ENCODE measurements at places on chromosomes 2 and 18.

- DNase-seq = peak; percentile 66
Observed at GRCh38 chr2:85418132-85419008, at the start of gene SH2D6. TSS of gene SH2D6 (plus strand) at chr2:85418714. CDS start at chr2:85429466, 10,752 bp downstream.

DNA sequence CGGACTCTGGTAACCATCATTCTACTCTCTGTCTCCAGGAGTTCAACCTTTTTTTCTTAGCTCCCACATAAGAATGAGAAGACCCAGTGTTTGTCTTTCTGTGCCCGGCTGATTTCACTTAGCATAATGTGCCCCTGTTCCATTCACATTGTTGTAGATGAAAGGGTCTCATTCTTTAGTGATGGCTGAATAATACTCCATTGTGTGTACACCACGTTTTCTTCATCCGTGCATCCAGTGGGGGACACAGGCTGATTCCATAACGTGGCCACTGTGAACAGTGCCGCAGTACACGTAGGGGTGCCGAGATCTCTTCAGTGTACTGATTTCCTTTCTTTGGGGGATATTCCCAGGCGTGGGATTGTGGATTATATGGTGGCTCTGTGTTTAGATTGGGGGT lies 72.3 kb upstream of the NFATC1 start:
- no peak for DNase-seq

DNA sequence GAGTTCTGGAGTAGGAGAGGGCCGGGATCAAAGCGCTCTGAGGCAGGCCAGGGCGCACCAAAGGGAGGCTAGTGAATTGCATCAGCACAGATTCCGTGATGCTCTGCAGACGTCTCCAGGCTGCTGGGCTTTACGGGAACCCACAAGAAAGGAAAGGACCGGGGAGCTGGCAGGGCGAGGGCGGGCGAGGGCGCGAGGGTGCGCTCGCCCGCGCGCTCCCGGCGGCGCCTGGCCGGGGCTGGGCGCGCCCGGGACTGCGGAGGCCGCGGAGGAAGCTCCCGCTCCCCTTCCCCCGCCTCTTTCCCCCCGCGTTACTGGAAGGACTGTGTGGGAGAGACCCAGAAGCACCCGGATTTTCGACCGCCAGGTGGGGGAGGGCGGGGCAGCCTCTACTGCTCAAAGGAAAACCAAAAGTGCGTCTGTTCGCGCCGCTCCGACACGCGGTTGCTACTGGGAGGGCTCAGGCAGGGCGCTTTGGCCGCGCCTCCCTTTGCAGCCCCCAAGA lies 2.4 kb upstream of the FOSL2 start:
- DNase-seq = peak; percentile 77

DNA sequence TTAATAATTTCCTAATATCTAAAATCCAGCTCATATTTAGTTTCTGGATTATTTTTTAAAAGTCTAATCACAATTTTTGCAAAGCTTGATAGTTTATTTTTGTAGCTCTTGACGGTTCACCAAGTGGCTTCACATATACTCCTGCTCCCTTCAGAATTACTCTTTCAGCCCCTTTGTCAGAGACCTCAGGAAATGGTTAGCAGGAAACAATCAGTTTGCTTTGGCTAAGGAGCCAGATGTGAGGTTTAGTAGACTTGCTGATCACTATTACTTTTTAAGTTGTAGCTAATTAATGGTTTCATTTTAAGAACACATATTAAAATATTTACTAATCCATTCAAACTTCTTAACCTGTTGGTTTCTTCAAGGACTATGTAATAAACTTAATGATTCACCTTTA lies 2.3 kb downstream of the RBBP8 start:
- no peak for DNase-seq

GRCh38 chr2:871926-872680 lies 78.5 kb upstream of the SNTG2 start:
- no peak for DNase-seq

DNA sequence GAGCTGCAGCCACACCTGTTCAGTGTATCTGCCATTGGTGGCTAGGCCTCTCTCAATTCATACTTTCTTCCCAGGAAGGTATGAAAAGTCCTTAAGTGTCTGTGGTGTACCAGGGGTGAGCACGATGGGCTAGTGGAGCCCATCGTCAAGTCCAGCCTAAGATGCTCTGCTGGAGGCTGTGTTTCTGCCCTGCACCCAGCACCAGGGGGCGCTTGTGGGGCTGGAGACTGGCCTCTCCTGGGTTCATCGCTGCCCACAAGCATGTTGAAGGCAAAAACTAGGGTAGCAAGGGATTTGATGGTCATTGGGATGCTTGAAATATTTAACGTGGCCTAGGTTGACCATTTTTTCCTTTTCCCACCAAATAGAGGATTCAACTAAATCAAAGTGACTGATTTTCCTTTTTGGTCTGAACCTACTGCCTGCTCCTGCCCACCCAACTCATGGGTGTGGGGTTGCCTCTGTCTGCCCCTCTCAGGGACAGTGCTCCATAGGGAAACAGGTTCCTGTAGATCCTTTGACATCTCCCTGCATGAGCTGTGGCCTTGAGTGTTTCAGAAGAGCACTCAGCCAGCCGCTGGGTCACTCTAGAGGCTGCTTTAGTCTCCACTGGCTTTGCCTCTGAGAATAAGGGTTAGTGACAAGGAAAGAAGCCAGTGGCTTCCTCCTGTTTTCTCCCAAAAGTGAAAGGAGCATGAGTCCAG lies 59.0 kb downstream of the TPGS2 start:
- DNase-seq = no peak

DNA sequence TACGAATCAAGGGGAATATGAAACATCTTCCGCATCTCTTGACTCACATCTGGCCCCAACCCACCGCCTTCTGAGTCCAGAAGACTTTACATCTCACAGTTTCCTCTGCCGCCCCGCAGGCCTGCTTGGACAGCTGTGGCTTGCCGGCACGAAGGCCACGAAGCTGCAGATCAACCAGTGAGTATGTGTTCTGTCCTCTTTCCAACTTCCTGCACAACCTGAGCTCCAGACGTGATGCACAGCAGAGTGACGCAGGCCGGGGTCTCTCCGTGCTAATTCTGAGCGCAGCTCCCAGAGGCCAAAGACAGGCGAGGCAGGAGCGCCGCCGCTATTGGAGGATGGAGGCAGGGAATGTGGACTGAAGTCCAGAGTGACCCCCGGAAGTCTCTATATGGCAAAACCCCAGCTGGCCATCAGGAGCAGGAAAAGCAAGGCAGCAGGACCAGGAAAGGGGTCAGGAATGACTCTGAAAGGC lies 93.5 kb downstream of the ZCCHC2 start:
- DNase-seq = no peak

GRCh38 chr2:234533626-234534025 lies 36.7 kb upstream of the ARL4C start:
- no peak for DNase-seq

GRCh38 chr18:58049000-58049688 lies 5.1 kb downstream of the NEDD4L start:
- no peak for DNase-seq

DNA sequence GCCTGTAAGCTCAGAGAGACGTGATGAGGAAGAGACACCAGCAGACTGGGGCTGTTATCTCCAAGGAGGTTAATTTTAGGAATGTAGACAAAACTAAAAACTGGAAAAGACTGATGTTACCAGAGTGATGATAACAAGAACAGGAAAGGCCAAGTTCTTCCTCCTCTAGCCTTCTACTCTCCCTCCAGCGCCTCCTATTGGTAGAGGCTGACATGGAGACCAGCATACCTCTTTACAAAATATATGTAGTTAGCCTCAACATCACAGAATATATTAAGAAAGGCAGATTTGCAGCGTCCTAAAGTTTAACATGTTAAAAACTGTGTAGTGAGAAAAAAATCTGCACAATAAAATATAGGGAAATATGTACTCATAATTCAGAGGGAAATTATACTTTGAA lies 66.0 kb downstream of the TCF4 start:
- no peak for DNase-seq

- DNase-seq = no peak
Observed at GRCh38 chr2:189109921-189110397, 69.6 kb downstream of the COL5A2 start.

DNA sequence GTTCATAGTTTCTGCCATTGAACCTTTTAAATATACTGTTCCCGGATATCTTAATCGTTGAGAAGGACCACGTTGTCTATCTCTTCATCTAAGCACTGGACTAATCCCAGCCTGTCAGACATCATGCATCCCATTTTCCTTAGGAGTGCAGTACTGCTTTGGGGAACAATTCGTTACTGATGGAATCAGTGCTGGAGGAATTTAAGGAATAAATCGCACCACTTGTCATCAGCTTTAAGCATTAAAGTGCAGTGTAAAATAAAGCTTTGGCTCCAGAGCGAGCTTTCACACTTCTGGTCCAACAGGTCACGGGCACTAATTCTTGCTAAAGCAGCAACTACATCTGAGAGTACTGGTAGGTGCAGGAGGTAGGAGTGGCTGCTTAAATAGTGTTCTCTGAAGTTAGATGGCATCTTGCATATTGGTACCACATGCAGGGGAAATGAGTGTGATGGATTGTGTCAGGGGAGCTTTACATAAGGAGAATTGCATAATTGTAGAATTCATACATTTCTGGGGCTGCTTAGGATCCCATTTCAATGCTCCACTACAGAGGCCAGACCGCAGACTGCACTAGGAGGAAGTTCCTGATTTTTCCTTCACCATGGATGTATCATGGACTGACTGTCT lies 105.7 kb upstream of the RASGRP3 start:
- no peak for DNase-seq

DNA sequence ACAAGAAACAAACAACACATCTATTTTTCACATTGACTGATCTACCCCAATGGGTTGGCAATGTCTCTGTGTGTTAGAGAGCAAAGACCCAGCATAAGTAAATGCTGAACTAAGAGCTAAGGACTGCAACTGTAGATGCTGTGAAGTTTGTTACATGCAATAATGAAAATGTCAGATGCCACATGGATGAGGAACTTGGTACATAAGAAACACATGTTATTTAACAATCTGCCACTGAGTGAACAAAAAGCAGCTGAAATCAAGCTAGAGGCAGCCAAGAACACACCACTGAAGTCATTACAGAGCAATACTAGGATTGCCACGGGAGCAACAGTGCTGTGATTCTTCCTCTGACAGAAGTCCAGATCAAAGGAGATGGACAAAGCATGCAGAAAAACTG lies 389.4 kb downstream of the CDH2 start:
- no peak for DNase-seq

- no peak for DNase-seq
Observed at GRCh38 chr2:8144131-8144631, 537.7 kb upstream of the ID2 start.

GRCh38 chr2:1907291-1907690 lies 163.0 kb upstream of the PXDN start:
- DNase-seq = no peak

- no peak for DNase-seq
Observed at GRCh38 chr18:21669736-21670285, 34.8 kb downstream of the ABHD3 start.

GRCh38 chr2:85794038-85794441 lies 40.2 kb downstream of the ATOH8 start:
- DNase-seq = no peak

- no peak for DNase-seq
Observed at GRCh38 chr2:204901591-204901990, 356.3 kb downstream of the PARD3B start.

- DNase-seq = no peak
Observed at GRCh38 chr2:168801961-168802858, at the start of gene NOSTRIN. TSS of gene NOSTRIN (plus strand) at chr2:168802637. CDS start at chr2:168802647, 10 bp downstream.

GRCh38 chr2:215845839-215846586 lies 167.3 kb downstream of the MREG start:
- DNase-seq = no peak

DNA sequence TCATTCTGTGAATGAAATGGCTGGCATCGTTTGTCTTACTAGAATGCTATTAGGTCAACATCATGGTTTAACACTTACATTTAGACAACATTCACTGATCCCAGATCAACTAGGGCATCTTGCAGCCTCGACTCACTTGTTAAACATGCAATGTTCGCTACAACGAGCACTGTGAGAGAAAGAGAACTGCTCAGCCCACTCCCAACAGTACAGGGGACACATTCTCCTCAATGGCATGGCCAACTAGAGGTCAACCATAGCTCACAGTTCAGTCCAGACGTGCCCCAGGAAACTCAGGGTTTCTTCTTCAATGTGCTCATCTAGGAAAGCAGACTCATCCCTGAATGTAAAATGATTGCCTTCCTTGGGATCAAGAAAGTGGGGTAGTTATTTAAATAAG lies 5.9 kb downstream of the WIPF1 start:
- DNase-seq = no peak

DNA sequence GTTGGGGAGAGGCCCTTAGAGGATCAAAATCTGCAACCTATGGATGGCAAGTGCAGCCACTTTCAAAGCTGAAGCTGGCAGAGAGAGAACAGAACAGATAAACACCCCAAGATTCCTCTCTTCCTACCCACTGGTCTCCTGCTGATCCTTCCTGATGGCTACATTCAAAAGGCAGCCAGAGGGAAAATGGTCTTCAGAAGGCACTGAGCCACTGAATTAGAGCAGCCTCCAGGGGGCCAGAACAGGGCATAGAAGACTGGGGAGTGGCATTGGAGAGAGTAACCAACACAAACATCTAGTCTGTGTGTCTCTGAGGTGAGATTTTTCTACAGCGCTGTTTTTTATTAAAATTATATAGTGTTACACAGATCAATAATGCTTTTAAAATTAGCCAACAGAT lies 432.6 kb downstream of the PARD3B start:
- DNase-seq = no peak

Data from activated gamma-delta T cell (primary cell).